ENCODE measurements at places on chromosomes 1 and 21.

DNA sequence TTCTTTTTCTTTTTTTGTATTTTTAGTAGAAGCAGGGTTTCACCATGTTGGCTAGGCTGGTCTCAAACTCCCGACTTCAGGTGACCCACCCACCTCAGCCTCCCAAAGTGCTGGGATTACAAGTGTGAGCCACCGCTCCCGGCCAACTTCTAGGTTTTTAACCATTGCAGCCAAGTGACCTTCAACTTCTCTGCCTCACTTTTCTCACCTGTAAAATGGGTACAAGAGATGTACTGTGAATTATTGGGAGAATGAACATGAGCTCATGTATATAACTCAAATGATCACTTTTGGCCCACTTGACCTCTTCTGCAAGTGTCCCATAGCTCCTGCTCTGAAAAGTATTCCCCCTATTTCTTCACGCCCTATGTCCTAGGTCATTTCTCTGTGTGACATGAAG lies 11.8 kb upstream of the RPL11 start:
- no peak for DNase-seq

DNA sequence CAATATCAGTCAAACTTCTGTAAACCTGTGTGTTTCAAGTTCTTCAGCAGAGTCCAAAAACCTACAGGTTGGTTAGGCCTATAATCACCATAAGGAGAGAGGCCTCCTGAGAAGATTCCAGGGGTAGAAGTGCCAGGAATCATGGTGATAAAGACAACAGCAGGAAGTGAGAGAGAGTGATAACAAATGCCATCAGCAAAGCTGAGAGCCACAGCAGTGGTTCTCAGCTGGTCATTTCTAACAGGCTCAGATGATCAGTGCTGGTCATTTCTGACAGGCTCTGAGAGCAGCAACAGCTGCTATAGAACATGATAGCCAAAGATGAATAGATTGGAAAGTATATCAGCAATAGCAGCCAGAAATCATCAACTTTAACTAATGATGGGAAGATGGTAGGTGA lies 101.3 kb downstream of the TYW3 start:
- no peak for DNase-seq

- DNase-seq = no peak
Observed at GRCh38 chr1:220655961-220656740, 34.0 kb upstream of the C1orf115 start.

- no peak for DNase-seq
Observed at GRCh38 chr21:46115441-46116188, 17.7 kb downstream of the COL6A2 start.

- no peak for DNase-seq
Observed at GRCh38 chr1:9691108-9691445, 39.5 kb downstream of the PIK3CD start.

All from stromal cell of bone marrow (primary cell).